ENCODE measurements at places on chromosomes 7 and 10. TPM values are rescaled to one million over a fixed set of nuclear protein-coding genes. Genes with fewer than 3 reads are reported as not detected.

The CALHM1 gene
- total RNA-seq = not detected

The TSPAN33 gene
- 2.1 TPM for total RNA-seq

The PDGFA gene
- total RNA-seq = 54.1 TPM

The EIF5AL1 gene
- total RNA-seq = 0.12 TPM

The FOXL3 gene
- not detected for total RNA-seq

The TSPAN15 gene
- 23.1 TPM for total RNA-seq

The PDE6C gene
- total RNA-seq = not detected

The HOXA7 gene
- 19.7 TPM for total RNA-seq

The OR2A5 gene
- not detected for total RNA-seq

The GLI3 gene
- 10.0 TPM for total RNA-seq

The FAM25G gene
- not detected for total RNA-seq

The BPGM gene
- total RNA-seq = 36.3 TPM

The AEBP1 gene
- total RNA-seq = 79.7 TPM

The OR2A12 gene
- not detected for total RNA-seq

The CLDN3 gene
- not detected for total RNA-seq

The GNG11 gene
- total RNA-seq = 265 TPM

The OPN4 gene
- not detected for total RNA-seq

The HTRA1 gene
- total RNA-seq = 182 TPM

The PRTFDC1 gene
- not detected for total RNA-seq

The ZNF727 gene
- not detected for total RNA-seq

The MKI67 gene
- 41.8 TPM for total RNA-seq

The WNT8B gene
- total RNA-seq = not detected

The ADCY1 gene
- total RNA-seq = 3.1 TPM

The SLC18A2 gene
- total RNA-seq = not detected

The PRXL2A gene
- total RNA-seq = 13.2 TPM

The ATRNL1 gene
- total RNA-seq = 0.12 TPM

The SFRP5 gene
- not detected for total RNA-seq
